Activated T-helper 9 cell treated with anti-CD3 and anti-CD28 coated beads, Interleukin-2, amount 50 U/mL, for 16 hours (primary cell): ENCODE measurements at places on chromosomes 2 and 18.

- no peak for DNase-seq
Observed at GRCh38 chr2:7655629-7656028, 738.4 kb downstream of the RNF144A start.

GRCh38 chr2:54546518-54546917, 90.4 kb downstream of the SPTBN1 start:
- no peak for DNase-seq

DNA sequence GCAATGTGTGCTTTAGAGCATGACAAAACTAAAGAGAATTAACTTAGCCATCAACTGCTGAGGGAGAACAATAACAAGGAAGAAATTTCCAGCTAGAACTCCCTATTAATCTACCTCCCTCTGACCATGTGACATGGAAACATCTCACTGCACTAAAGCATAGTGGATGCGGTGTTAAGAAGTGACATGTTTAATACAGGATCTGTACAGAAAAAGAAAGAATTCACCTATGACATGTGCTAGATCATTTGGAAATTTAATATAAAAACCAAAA, 202.3 kb upstream of the KLHL14 start:
- DNase-seq = no peak

DNA sequence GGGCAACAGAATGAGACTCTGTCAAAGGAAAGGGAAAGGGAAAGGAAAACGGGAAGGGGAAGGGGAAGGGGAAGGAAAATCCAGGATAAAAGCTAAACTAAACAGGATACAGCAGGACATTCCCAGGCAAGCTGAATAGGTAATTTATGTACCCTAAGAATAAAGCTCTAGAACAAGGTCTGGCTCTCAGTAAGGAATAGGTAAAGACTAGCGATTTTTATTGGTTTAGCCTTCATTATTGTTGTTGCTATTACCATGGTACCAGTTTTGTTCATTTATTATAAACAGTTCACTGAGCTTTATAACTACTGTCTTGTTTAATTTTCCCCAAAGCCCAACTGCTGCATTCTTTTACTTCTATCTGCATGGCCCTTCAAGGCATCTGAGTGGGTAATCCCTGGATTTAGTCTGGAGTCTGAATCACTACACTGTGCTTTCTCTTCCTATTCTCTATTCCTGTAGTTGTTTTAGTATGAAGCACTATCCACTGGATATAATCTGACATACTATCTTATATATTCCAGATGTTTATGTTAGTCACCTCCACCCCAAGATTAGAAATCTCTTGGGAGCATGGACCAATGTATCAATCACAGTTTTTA, 127.1 kb upstream of the TANK start:
- no peak for DNase-seq

- DNase-seq = no peak
Observed at GRCh38 chr2:105731511-105731910, 13.2 kb upstream of the NCK2 start.

DNA sequence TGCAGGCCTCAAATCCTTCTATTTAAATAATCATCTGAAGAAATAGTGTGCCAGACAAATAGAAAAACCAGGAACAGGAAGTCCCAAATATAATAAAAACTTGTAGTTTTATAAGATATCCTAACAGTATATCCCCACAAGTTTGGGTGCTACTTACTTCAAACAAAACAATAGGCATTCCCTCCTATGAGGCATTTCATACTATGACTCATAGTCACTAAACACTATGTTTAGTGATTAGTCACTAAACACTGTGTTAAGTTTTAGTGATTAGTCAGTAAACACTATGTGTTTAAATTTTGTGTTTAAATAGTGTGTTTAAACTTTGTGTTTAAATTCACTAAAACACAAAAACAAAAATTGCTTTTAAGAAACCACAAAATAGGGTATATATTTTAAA, 407.0 kb upstream of the CDH19 start:
- no peak for DNase-seq

DNA sequence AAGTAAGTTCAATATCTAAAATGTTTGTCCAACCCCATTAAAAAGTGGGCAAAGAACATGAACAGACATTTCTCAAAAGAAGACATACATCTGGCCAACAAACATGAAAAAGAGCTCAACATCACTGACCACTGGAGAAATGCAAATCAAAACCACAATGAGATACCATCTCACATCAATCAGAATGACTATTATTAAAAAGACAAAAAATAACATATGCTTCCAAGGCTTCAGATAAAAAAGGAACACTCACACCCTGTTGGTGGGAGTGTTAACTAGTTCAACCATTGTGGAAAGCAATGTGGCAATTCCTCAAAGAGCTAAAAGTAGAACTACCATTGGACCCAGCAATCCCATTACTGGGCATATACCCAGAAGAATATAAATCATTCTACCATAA, 931.1 kb downstream of the LRP1B start:
- DNase-seq = no peak

- no peak for DNase-seq
Observed at GRCh38 chr2:49222975-49223528, 68.7 kb upstream of the FSHR start.

DNA sequence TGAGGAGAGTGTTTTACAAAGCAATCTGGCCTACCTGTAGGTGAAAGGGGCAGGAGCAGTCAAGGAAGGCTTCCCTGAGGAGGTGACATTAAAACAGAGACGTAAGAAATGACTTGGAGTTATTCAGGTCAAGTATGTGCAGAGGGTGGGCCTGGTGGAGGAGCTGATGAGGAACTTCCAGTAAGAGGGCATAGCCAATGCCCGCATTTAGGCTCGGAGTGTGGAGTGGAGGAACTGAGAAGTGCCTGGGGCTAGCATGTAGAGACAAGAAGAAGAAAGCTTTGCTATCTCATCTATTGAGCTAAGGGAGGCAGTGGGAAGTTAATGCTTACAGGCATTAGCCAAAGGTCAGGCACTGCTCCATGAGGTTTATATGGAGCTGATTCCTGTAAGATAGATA, 312.2 kb downstream of the ZNF521 start:
- DNase-seq = no peak

GRCh38 chr18:33616556-33616955, 38.5 kb downstream of the ASXL3 start:
- no peak for DNase-seq

DNA sequence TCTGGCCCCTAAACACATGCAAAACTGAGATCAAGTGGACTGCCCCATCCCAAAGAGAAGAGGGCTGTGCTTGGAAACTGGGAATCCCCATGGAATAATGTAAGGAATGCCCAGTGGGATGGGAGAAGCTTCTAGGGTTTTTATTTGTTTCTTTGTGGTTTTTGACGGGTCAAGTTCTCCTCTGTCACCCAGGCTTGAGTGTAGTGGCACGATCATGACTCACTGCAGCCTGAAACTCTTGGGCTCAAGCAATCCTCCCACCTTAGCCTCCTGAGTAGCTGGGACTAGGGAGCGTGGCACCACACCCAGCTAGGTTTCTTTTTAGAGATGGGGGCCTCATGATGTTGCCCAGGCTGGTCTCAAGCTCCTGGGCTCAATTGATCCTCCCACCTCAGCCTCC, 101.7 kb upstream of the ZSWIM2 start:
- DNase-seq = no peak

GRCh38 chr2:3739313-3739712, 35.9 kb downstream of the DCDC2C start:
- DNase-seq = no peak

GRCh38 chr2:228023619-228024018, 152.2 kb downstream of the DAW1 start:
- DNase-seq = no peak

- DNase-seq = no peak
Observed at GRCh38 chr2:43897492-43897891, 58.7 kb downstream of the ABCG8 start.

DNA sequence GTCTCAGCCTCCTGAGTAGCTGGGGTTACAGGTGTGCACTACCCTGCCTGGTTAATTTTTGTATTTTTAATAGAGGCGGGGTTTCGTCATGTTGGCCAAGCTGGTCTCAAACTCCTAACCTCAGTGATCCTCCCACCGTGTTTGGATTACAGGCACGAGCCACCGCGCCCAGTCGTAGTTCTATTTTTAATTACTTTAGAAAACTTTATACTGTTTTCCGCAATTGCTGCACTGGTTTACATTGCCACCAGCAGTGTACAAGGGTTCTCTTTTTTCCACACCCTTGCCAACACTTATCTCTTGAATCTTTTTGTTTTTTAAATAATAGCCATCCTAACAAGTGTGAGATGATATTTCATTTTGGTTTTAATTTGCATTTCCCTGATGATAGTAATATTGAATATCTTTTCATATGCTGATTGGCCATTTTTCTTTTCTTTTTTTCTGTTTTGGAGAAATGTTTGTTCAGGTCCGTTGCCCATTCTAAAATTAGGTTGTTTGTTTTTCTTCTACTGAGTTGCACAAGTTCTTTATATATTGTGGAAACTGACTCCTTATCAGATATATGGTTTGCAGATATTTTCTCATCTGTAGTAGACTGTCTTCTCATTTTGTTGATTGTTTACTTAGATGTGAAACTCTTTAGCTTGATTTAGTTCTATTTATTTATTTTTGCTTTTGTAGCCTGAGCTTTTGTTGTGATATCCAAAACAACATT, 16.9 kb downstream of the ALMS1 start:
- no peak for DNase-seq

GRCh38 chr2:109168716-109169115, 39.7 kb downstream of the SH3RF3 start:
- DNase-seq = no peak

GRCh38 chr18:76564655-76565237, 69.7 kb upstream of the ZNF516 start:
- no peak for DNase-seq

DNA sequence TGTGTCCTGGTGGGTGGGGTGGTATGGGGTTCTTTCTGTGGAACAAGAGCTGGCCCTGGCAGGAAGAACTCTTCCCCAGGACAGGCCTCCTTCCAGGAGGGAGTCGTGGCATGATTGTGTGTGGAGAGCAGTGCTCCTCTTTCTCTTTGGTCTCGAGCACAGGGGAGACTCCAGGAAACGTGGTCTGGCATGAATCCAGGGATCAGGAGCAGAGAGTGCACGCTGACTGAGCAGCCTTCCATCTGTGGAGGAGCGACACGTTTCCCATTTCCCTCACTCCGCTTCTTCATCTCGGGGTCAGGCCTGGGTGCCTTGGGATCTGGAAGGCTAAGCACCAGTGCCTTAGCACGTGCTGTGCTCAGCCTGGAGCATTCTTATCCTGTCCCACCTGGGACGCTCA, 132.0 kb upstream of the HDAC4 start:
- DNase-seq = no peak

- no peak for DNase-seq
Observed at GRCh38 chr2:176135035-176135440, 5.5 kb downstream of the HOXD8 start.

GRCh38 chr18:33440060-33441043, at the start of gene CCDC178:
Gene CCDC178, minus strand, starts transcription at chr18:33440721. Its CDS starts 28,633 bp downstream, at chr18:33412088.
- no peak for DNase-seq

DNA sequence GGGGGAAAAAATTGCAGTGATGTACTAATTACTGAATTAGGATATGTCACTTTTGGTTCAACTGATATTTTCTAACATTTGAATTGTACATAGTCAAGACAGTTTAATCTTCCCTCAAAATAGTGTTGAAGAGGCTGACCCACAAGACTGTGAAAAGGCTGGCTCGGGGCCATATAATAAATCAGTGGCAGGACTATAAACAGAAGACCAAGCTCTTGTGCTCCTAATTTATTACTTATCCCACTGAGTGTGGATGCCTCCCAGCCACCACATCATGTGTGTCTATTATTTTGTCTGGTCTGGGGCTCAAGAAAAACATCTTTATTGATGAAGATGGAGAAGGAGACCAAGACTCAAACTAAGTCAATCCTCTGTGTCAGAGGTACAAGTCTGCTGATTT, 64.4 kb downstream of the PLEKHM3 start:
- no peak for DNase-seq

DNA sequence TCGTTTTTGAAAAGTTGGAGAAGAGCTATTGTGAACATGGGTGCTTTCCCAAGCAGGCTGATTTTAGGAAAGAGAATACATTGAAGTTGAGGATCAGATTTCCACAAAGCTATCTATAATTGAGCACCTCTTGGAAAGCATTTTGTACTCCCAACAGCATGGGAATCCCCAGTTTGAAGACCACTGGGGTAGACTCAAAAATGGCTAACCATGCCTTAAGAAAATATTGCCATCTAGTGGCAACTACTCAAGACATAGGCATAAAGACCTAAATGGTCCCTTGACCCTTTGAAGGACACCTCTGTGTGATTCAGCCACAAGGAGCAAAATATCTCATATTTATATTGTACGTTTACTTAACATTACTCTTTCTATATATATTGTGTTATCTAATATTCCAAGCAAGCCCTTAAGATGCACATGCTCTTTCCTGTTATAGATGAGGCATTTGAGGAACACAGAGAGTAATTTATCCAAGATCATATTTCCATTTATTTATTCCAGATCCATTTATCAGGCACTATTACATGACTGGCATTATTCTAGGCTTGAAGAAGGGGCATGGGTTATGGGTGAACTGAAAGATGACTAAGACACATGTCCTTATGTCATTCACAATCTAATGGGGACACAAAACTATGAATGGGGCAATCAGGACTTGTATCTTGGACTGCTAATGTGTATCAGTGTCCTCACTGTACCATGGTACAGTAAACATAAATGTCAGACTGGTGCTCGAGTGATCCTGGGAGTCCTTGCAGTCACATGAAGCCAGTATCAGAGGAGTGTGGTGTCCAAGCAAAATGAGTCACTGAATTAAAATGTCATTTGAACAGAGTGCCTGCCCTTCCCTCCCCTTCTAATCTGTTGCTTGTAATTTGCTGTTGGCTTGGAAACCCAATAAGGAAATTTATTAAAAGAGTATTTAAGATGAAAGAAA, 121.0 kb upstream of the XPO1 start:
- DNase-seq = no peak
